ENCODE measurements at places on chromosomes 5 and 9.

DNA sequence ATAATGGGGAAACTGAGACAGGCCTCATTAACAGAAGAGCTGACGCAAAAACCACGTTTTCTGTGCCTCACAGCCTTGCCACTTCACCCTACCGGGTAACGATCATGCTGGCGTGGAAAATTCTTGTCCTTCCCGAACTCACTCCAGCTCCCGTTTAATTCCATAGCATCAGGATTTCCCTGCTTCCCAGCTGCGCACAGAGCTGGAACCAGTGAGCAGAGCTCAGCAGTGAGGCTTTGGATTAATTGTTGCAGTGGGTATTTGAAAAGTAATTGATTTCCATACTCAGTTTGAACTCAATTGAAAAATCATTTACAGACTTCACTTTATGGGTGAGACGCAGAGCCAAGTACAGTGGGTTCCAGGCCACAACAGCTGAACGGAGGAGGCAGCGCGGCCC, 199.0 kb upstream of the ADAMTS16 start:
- DNase-seq = no peak

GRCh38 chr5:157203417-157203816, 22.8 kb downstream of the ITK start:
- no peak for DNase-seq

DNA sequence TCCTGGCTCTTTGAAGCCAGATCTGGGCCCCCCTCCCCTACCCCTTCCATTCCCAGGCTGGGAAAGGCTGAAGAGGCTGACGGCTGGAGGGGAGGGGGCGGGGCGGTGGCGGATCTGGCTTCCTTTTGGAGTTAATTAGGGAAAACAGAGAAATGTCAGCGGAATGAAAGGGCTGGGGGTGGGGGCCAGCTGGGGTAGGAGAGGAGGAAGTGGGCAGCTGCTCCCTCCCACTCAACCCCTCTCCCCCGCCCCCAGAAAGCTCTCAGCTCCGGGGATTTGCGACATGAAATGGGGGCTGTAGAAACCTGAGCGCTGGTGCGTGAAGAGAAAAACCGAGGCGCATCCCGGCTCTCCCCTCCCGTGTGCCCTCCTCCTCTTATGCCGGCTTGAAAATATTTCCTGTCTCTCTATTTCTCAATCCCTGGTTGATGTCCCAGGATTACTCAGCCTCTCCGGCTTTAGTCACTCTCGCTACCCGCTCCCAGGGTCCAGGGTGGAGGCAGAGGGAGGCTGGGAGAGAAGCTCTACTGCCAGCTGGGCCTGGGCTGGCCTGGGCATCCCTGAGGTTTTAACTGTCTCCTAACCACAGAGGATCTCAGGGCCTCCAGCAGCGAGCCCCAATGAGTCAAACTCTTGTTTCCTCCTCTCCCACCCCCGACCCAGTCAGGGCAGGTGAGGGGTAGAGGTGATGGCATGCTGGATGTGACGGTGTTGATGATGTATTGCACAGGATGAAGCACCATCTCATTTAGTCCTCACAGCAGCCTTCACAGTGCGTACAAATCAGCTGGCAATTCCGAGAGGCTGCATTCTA, 20.1 kb downstream of the PCDHGC5 start:
- DNase-seq = no peak

DNA sequence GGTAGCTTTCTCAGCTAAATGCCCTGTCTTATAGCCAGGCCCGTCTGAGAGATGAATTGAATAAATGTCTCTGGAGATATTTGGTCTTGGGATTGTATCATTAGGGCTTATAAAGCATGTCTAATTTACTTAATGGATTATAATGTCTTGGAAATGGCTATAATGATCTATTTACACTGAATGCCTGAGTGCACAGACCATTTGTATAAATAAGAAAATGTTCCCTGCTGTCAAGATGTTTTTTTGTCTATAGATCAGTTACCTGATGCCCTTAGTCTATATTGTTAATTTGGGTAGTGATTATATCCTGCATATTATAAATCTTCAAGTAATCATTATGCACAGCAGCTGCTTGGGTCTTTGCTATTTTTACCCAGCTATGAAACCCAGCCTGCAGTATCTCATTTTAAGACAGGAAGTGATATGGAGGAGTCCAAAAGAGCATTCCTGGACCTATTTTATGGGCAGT, 112.9 kb upstream of the ACTBL2 start:
- DNase-seq = no peak

DNA sequence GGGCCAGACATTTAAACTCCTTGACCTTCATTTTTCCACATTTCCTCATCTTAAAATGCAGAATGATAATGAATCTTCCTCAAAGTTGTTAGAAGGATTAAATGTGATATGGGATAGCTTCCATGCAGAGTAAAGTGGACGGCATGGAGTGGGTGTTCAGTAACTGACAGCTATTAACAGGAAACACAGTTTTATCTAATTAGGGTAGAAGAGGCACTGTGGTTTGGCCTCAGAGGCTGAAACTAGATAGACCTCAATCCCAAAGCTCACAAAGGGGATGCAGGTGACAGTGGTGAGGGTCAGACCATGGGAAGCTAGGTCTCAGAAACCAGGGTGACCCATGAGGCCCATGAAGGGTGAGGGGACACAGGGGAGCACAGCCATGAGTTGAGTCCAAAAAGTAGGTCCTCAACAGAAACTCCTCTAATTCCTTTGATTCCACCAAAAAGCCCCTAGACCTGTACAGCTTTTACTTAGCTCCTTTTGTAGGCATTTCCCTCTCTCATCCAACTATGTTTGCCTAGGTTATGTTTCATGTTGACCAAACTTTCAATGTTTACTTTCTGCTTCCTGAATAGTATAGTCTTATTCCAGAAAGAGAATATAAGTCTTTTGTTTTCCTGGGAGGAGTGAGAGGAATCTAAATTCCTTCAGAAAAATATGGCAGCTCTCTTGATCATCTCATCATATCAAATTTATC, 27.9 kb upstream of the GLDC start:
- DNase-seq = peak; percentile 11

GRCh38 chr9:131999692-132000551, 79.7 kb downstream of the MED27 start:
- DNase-seq = no peak

DNA sequence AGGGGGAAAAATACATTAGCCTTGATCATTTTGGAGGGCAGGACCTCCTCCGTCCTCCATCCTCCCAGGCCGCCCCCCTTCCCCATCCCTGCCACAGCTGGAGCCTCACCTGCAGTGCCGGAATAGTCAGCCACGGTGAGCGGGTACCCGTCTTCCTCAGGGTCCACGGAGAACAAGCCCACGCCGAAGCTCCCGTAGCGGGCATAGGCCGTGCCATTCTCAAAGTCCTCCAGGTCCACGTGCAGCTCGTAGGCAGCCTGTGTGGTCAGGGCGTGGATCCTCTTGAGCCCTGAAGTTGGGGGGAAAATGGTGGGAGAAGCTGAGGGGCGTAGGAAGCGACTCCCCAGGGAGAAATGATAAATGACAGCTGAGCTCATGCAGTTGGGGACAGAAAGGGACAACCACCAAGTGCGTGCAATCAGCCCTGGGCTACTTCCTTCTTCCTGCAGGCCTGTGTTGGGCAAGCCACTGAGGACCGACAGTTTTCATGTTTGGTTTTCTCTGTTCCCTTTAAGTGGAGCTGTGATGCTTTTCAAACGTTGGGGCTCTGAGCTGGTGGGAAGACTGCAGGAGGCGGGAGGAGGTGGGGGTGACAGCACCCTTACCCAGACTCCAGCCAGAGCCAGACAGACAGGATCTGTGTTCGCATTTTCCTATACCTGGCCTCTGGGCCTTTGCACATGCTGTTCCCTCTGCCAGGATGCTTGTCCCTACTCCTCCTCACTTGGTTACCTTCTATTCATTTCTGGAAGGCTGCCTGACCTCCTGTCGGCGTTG, 8.7 kb upstream of the QRFP start:
- DNase-seq = no peak

GRCh38 chr5:177350776-177351391, 584 bp downstream of the LMAN2 start:
- DNase-seq = no peak

DNA sequence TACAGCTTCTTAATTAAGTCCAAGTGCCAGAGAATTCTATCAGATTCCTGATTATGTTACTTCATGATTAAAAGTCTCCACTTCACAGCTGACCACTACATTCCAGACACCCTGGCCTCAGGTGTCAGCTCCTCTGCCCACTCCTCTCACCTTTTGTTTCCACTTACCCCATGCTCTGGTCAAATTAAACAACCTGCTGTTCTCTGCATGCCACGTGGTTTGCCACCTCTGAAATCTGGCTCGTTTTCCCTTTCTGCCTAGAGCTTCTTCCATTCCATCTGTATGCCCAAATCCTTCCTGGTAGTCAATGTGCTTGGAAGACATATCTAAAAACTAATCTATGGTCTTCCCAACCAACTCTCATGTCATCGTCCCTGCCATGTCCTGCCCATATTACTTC, 158.6 kb downstream of the ICE1 start:
- no peak for DNase-seq

GRCh38 chr9:133144904-133145851, 18.5 kb downstream of the GBGT1 start:
- DNase-seq = no peak

DNA sequence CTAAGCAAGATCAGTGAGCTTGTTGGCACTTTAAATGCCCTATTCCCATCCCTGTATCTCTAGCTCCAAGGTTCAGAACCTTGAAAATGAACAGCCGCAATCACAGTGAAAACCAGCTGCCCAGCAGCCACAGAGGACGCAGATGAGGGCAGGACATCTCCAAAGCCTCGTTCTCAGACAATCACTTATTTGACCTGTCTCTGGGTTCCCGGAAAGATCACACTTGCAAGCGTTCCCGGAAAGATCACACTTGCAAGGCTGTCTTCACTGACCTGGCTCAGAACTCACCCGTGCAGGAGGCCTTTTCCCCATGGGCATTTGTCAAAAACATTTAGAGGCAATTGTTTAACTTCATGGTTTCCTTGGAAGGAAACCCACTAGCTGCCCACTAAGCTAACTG, 25.7 kb downstream of the IPPK start:
- DNase-seq = peak; percentile 33

GRCh38 chr9:21565155-21565554, 83.0 kb upstream of the IFNE start:
- DNase-seq = no peak

DNA sequence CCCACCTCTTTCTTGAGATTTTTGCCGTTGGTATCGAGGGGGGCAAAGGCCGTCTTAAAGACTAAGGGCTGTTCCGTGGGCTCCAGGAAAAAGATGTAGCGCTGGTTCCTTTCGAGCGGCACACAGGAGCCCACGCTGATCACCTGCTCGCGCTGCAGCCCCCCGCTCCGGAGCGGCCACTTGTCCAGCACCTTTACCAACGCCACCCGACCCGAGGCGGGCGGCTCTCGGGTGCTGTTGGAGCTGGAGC, 781 bp downstream of the NRG2 start:
- no peak for DNase-seq

DNA sequence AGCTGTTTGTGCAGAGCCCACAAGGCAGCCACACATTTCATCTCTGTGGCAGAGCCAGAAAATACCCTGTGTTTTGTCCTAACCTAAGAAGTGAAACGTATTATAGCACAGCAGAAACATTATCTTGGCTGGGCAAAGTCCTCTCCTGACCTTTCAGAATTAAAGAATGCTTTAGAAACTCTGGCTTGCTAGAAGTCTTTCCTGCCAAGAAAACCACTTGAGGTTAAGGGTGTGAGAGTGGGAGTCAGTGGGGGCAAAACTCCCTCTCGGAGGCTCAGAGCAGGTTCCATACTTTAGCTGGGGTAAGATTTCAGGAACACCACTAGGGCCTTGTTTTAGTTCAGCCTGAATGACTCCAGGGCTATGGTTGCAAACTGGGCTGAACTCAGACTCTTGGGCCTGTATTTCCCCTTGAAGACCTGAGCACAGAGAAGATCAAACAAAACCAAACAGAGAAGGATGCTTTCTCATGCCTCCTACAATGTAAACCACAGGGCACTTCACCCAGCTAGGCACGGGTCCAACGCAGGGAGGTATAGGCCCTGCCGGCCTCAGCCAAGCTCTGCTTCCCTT, 48.0 kb downstream of the ZNF366 start:
- no peak for DNase-seq

DNA sequence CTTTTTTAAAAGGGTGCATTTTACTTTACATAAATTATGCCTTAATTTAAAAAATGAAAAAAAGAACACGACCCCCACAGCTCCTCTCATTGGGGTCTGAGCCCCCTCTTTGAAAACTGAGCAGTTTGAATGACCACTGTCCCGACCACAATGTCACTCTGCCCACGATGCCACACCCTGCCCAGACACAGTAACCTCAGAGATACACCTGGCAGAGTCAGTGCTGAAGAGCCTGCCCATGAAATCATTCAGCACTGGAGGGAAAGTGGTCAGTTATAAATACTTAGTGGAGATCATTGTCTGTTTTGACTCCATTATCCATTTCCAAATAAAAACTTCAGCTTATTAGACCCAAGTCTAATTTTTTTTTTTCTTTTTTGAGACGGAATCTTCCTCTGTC, 49.3 kb downstream of the DNAJC21 start:
- no peak for DNase-seq

- no peak for DNase-seq
These were observed 26.1 kb upstream of the SLC6A3 start for GRCh38 chr5:1471240-1471853.

DNA sequence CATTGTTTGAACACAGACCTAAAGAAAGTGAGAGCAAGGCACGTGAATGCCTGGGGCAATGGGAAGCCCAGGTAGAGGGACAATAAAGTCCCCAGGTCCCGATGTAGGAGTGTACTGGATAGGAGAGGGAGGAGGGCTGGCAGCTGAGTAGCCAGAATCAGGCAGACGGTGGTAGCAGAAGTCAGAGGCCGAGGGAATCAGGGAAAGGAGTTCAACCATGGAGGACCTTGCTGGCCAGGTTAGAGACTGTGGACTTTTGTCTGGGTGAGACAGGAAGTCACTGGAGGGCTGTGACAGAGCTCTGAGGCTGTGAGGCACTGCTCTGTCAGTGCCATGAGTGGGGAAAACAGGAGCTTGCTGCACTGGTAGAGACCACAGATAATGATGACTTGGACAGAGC, 248.2 kb downstream of the EFNA5 start:
- no peak for DNase-seq

- no peak for DNase-seq
These were observed 169.9 kb downstream of the MACROH2A1 start for GRCh38 chr5:135229122-135229521.

DNA sequence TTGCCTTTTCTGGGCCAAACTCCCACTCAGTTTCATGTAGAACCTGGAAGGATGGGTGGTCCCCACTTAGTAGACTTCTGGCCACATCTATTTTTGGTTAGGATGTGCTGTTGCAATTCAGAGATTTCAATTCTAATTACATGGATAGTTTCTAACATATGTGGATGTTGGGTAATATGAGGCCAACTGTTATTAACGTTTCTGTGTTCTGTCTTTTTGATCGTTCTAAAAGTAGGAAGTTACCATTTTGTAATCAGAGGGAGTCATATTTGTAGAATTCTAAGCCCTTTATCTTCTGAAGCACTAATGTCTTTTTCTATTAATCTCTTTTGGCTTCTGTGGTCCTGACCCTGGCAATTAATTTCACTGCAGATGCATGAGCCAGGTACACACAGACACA, 141.6 kb upstream of the SPEF2 start:
- no peak for DNase-seq
